Epithelial cell of prostate (primary cell): ENCODE measurements at places on chromosomes 12 and 14.

DNA sequence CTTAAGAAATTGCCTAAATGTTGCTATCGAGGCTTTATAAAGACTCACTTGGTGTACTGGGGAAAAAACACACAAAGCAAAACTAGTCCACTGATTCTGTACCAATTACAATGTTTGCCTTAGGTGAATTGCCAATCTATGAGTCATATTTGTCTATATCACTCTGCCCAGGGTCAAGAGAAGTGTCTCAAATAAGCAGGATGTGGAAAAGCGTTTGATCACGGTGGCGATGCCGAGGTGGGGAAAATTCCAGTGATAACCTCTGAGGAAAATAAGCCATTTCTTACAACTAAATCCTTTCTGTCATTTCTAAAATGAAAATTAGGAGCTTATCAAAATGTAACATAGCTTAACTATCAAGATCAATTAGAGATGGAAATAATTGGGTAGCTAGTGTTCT, 148.6 kb upstream of the DIO3 start:
- no peak for DNase-seq

- DNase-seq: no peak
Measured at GRCh38 chr12:27781680-27782079, 1.6 kb upstream of the MANSC4 start.

DNA sequence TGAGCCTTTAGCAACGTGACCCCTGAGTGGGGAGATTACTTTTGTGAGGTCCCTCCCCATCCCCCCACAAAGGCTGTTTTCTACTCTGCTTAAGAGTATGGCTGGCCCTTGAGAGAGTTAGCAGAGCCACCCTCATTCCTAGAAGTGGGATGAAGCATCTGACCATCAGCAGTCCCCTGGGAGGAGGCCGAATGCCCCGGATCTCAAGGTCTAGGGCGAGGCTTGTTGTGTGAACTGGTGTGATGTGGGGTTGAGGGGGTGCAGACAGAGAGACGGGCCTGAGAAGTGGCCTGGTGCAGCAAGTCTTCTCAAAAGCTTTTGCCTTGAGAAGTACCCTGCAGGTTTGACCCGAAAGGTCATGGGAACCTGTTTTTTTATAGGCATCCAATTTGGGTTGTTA, 153.0 kb upstream of the FKBP4 start:
- DNase-seq: no peak

GRCh38 chr12:56998981-56999380, 7.4 kb downstream of the ZBTB39 start:
- no peak for DNase-seq

- DNase-seq: no peak
Measured at GRCh38 chr12:124326104-124326503, 31.2 kb downstream of the RFLNA start.

DNA sequence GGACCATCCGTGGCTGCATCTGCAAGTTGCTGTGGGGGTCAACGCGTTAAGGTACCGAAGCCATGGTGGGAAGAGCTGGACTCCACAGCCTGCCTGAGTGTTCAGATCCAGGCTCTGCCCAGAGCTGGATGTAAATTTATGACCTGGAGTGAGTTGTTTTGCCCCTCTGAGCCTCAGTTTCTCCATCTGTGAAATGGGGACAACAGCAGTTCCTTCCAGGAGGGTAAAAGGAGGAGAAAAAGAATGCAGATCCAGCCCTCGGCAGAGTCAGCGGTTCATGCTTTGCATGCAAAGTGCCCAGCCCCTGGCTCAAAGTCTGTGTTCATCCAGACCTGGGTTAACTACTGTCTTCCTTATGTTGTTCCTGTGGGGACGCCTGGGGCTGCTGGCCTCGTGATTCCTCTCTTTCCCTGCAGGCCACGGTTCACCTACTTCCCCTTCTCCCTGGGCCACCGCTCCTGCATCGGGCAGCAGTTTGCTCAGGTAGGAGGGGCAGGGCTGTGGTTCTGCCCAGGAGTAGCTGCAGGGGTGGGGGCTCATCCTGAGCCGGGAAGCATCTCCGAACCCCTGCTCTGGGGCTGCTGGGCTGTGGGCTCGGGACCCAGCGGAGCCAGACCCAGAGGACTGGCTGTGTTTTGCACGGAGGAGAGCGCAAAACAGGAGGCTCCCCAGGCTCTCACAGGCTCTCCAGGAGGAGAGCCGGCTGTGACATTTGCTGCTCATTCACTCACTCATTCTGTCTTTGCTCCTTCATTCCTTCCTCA, 41.9 kb downstream of the CYP46A1 start:
- DNase-seq: no peak
